ENCODE measurements at places on chromosomes 4 and X.

GRCh38 chrX:74448669-74449068 is 27.4 kb downstream of the SLC16A2 start:
- no peak for DNase-seq

GRCh38 chrX:20527558-20528011 is 260.9 kb upstream of the RPS6KA3 start:
- no peak for DNase-seq

- no peak for DNase-seq
Observed at GRCh38 chr4:186712690-186713089, 11.0 kb downstream of the FAT1 start.

DNA sequence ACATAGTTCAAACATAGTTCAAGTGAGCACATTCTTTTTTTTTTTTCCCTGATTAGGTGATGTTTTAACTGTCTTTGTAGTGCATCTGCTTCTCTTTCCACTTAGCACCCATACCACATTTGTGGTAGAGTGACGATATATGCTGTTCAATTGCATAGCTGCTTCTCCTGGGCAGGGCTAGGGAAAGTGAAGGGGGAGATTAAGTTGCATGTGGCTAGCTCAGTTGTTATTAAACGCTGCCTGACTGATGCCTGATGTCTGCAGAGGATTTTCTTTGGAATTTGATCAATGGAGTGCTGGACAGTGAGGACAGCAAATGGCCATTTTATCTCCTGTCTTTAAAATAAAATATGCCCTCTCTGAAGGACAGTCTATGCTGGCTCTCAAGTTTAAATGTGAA is 63.7 kb downstream of the ANK2 start:
- DNase-seq, result no peak

GRCh38 chr4:10018818-10019461 is 2.4 kb downstream of the SLC2A9 start:
- DNase-seq, result peak; percentile 99

DNA sequence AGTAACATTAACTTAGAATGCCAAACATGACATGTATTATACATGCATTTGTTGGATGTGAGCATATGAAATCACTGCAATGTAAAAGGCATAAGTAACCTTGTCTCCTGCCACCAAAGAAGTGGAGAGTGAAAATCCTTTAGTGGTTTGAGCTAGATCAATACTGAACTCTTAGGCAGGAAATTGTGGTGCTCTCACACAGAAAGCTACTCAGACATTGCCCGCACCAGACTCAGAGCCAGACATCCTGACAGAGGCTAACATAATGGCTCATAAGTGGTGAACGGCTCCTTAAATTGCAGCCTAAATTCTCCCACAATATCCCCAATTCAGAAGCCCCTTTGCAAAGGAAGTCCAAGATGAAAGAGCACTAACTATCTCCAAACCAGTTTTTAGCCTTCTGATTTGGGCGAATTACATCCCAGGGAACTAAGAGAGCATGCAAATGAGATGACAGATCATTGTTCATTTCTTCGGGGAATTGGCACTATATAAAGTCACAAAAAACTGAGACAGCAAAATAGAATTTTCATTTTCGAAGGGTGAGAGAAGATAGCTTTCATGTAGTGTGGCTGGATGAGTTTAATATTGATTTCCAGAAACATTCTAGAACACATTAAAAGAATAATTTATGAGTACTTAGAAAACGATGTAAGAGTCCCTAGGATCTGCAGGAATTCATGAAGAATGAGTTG is 233.6 kb upstream of the RPS6KA3 start:
- no peak for DNase-seq

DNA sequence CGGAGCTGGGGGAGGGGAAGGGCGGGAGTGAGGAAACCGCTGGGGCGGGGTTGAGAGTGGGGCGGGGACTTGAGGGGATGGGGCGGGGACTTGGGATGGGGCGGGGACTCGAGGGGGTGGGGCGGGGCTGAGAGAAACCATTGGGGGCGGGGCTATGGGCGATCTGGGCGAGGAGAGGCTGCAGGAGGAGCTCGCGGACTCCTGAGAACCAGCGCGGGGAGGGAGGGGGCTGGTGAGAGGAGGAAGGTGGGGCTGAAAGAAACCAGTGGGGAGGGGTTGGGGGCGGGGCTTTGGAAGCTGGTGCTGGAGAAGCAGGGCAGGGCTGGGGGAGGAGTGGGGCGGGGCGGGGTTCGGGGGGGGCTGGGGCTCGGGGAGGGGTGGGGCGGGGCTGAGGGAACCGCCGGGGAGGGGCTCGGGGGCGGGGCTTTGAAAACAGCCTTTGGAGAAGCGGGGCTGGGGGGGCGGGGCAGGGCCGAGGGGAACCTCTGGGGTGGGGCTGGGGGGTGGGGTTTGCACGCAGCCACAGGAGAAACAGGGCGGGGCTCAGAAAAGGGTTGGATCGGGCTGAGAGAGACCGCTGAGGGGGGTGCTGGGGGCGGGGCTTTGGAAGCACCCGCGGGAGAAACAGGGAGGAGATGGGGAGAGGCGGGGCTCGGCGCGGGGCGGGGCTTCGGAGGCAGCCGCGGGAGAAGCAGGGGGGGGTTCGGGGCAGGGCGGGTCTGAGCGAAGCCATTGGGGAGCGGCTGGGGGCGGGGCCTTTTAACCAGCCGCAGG is 777 bp upstream of the EOLA2 start:
- DNase-seq, result peak; percentile 98

DNA sequence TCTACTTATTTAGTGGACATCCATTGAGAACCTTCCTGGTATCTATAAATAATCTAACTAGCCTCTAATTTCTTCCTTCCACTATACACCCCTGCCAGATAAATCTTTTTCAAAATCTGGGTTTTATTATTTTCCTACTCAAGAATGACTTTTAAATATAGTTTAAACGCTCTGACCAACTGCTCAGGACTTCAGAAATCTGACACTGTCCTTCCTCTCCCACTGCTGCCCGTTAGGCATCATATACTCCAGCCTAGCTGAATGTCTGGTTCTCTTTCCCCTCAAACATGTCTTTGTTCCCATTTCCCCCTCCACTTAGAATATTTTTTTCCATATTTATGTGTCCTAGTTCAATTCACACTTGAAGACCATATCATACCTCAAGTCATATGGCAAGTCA is 35.2 kb upstream of the CBLL2 start:
- no peak for DNase-seq

DNA sequence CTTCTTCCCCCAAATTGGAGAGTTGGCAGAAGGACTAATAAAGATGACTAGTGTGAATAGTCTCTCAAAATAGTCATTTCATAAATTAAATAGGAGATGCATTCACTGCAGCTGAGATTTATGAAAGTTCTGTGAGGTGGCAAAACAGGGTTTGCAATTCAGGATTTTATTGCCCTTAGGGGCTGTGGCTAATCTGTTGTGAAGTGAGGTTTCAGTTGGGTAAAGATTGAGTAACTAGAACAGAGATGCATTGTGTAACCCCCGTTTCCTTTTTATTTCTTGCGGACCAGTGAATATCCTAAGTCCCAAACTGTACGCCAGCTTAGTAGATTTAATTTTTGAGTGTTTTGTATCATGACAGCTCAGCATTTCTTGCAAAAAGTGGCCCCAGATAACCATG is 16.2 kb upstream of the SCRG1 start:
- DNase-seq, result no peak

- DNase-seq, result peak; percentile 63
Observed at GRCh38 chr4:186726426-186727168, 2.9 kb upstream of the FAT1 start.

DNA sequence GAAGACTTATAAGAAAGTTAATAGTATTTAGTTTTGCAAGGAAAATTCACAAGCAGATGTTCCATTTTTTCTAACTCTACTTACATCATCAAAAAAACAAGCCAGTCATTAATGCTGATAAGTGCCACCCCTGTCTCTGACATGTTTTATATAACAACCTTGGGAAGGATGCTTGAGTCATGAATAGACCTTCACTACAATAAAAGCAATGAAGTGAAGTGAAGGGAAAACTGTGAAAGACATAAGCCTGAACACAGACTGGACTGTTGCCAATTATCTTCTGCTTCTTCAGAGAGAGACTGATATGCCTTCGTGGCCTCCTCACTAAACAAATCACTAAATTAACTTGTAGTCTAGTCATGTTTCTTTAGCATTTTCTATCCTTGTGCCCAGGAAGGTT is 353.2 kb downstream of the PDHA2 start:
- no peak for DNase-seq

DNA sequence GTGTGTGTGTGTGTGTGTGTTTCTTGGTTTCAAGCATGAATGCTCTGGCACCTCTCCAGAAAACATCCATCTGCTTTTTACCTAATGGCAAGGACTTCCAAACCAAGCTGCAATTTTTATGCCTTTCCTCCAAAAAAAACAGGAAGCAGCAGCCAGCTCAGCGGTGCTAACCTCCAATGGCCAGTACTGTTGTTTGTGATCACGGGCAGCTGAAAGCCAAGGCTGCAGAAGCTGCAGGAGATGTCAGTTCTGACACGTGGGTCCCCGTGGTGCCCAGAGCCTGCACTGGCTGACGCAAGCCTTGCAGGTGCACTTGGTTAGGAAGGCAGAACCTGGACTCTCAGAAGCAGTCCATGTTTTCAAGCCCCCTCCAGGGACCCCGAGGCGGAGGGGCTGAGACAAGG is 313.6 kb upstream of the DDX53 start:
- no peak for DNase-seq

GRCh38 chr4:20724915-20725314 is 24.7 kb downstream of the PACRGL start:
- DNase-seq, result no peak

DNA sequence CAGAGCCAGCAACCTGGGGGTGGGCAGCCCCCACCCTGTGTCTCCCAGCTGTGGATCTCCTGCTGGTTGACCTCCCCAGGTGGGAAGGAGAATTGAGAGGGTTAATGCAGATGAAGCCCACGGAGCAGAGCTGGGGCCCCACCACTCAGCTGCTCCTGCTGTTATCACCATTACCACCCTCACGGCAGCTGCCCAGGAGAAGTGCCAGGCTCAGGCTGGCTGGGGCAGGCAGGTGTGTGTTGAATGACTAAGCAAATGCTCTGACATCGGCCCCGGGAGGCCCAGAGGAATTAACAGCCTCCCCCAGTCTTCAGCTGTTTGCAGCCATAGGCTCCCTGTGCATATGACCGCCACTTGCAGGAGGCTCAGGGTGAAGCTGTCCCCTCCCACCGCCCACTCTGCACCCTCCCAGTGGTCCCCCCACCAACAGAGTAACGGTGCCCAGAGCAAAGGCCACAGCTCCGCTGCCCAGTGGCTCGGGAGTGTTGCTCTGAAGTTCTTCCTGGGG is 133.8 kb downstream of the CPZ start:
- no peak for DNase-seq

- no peak for DNase-seq
Observed at GRCh38 chr4:98529970-98530569, 128.3 kb downstream of the TSPAN5 start.

Data from upper lobe of left lung (tissue), 6 donors.